ENCODE measurements at places on chromosomes 6 and 20.
A peak's percentile ranks its signal among the peaks of the same experiment; 100 is the strongest.

DNA sequence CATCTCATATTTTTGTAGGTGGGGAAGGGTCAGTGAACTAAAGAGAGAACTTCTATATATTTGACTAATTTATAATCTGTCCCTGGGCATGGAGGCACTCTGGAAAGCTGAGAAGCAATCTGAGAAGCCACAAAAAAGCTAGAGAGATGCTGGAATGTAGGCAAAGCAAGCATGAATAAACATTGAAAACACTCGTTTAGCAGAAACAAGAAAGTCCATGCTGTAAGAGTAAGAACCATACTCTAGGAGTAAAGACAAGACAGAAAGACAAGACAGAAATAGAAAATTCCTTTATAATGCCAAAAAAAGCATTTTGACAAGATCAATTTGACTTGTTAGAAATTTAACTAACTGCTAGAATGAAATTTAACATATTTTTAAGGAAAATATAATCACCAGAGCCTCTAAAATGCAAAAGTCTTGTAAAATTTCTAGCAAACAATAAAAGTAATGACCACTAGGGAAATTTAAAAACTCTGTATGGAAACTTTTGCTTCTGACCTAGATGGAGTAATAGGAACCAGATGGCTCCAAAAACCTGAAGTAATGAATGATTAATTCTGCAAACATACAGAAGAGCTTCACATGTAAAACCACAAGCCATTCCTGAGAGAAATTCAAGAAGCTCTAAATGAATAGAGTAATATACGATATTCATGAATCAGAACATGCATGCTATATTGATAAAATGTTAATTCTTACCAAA lies 625.7 kb upstream of the PTCHD4 start:
- peak; percentile 88 for DNase-seq

DNA sequence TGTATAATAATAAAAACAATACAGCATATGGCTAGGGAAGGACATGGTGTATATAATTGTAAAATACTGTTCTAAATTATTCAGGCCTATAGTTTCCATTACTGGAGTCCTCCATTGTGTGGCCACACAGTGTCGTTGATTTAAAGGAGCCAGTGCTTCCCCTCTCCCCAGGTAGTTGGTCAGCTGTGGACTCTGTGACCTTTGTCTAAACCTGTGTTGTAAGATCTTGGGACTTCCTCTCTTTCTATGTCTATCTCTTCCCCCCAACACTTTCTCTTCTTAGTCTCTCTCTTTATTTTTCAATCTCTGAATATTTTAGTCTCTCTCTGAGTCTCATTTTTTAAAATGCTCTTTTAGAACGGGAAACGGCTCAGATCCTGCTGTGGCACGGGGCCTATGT lies 35.6 kb downstream of the BRPF3 start:
- DNase-seq, result no peak

DNA sequence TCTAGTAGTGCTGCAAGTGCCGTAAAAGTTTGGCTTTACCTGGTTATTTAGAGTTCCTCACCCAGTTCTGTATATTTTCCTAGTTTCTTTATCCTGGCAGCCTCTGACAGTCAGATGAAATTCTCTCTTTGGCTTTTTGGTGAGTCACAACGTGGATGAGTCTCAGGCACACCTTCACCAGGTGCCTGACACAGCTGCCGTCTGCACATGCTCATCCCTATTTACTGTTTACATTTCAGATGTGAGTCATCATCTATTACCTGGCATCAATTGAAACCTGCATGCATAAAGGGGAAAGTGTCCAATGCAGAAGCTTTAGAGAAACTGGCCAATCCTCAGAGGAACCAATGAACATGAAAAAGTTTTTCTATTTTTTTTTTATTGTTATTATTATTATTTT lies 33.3 kb upstream of the ADGRF4 start:
- DNase-seq, result no peak

DNA sequence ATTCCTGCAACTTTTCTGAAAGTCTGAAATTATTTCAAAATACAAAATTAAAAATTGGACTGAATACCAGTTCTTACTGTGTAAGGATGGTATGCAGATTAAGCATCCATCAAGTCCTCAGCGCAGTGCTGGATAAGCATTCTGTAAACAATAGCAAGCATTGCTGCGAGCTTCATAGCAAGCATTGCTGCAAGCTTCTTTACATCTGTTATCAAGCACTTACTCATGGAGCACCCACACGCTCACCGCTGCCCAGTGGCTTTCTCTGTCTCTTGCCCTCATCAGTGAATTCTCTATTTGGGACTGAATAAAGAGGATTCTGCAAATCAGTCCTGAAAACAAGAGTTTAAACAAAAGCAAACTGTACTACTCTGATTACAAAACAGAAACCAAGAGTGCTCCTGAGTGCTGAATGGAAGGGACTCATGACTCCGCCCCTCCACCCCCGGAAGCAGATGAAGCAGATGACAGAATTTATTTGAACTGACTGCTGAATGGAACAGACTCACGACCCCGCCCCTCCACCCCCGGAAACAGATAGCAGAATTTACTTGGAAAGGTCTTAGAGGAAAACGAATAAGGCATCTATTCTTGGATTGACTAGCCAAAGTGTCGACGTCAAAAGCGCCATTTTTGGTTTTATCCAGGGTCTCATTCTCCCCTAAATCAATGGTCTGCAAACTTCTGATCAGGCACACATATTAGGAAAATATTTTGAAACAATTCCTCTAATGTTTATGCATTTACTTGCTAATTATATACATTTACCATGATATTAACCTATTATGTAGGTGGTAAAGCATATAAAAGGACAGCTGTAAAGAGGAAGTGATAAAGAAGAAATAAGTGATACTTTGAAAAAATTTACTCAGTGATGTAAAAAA lies 22.1 kb upstream of the EYA2 start:
- DNase-seq, result peak; percentile 18

Data from fibroblast of lung (primary cell).